ENCODE measurements at places on chromosomes 1 and 21.

DNA sequence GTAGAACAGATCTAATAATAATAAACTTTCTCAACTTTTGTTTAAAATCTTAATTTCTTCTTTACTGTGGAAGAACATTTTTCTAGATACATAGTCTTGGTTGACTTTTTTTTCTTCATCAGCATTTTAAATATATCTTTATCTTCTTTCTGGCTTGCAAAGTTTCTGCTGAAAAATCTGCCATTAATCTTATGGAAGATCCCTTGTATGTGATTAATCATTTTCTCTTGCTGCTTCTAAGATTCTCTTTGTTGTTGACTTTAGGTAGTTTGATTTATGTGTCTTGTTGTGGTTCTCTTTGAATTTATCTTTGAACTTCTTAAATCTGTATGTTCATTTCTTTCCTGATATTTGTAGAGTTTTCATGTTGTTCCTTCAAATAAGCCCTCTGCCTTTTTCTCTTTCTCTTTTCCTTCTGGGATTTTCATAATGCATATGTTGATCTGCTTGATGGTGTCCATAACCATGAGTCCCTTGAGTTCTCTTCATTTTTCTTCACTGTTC, 657.6 kb upstream of the CXADR start:
- no peak for DNase-seq

DNA sequence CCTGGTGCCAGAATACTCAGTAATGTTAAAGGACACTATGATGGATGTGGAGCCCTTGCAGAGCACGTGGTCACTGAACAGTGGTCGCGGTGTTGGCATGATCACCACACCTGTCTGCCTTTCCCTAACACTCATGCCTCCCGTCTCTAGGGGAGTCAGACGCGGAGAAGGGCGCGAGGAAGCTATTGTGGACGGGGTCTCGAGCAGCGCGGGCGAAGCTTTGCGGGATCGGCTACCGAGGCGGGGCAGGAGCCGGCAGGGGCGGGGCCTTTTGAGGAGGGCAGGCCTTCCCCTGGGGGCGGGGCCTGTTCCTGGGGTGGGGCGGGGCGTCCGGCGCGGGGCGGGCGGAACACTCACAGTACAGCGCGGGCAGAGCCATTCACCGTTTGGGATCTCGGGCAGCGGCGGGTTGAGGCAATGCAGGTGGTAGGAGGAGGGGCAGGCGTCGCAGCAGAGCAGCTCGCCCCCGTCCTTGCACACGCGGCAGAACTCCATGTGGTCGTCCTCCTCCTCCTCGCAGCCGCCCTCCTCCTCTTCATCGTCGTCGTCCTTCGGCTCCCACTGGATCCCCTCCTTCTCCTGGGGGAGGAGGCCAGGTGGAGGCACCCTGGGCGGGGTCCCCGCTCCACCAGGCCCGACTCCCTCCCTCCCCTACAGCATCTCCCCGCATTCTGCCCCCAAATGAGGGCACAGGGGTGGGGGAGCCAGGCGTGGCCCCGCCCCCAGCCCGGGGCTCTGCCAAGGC, 31.5 kb downstream of the CHD5 start:
- no peak for DNase-seq

- no peak for DNase-seq
These were observed 1.1 kb downstream of the FOXO6 start for GRCh38 chr1:41362357-41362721.

- no peak for DNase-seq
These were observed 9.4 kb upstream of the FMO3 start for GRCh38 chr1:171081314-171081753.

DNA sequence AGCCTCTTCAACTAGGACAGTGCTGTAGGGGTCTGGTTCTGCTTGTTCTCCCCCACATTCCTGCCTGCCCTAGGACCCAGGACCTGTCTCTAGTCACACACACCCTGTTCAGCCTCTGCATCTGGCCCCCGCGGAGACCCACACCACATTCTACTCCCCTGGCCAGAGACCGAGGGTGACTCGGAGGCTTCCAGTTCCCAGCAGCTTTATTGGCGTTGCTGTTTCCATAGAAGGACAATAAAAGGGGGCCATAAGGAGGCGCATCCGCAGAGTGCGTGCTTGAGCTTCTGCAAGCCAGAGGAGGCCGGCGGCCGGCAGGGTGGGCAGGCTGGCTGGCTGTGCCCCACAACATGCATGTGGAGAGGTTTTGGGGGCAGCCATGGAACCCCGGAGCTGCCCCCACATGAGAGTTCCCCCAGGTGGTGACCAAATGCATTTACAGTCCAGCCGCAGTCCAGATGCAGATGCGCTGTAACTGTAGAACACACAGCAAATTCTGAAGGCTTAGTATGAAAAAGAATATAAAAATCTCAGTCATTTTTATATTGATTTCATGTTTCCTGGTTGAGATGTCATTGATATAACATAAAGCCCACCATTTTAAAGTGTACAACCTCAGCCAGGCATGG, 52.4 kb downstream of the PDE9A start:
- no peak for DNase-seq

DNA sequence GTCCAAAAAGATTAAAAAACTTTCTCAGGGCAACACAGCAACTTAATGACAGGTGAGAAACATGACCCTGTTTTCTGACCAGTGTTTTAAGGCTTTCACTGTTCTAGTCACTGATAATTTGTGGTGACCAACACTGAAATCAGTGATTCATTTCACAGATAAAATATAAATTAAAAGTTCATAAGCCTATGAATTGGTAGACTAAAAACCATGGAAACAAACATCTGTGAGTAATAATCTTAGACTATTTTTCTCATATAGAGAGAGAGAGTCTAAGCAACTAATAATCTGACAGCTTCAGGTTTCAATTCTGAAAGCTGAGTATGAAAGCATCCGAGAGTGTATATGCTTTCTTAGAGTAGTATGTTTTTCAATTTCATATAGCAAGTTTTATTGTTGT, 536.9 kb downstream of the ADGRL2 start:
- DNase-seq: no peak

DNA sequence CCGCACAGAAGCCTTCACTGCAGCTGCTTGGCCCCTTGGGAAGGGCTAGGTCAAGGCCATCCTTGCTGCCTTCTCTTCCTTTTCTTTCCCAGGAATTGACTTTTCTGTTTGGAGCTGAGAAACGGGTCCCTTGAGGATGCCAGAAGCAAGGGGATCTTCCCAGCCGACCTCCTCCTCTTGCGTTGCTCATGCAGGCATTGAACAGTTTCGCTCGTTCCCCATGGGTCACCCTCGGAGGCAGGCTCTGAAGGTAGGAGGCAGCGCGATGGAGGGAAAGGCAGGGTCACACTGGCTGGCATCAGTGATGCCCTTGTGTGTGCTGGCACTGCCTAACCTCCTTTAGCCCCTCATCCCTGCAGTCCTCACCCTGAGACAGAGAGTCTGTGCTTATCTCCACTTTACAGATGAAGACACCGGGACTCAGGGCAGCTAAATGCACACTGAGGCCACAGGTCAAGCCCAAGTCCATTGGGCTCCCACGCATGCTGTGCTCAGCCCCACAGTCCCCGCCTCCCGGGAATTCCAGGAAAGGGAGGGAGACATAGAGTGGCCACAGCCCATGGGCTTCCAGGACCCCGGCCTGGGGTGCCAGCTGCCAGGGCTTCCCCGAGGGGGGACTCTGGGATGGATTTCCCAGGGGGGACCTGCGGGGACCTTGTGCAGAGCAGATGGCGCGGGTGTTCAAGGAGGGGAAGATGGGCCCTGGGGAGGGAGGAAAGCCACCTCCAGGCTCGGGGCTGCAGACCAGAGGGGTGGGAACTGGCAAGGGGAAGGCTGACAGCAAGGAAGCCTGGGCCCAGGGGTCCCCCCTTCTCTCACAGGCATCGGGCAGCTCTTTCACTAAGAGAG, 90.2 kb downstream of the SPSB1 start:
- no peak for DNase-seq

GRCh38 chr1:25586181-25586588, 30.4 kb upstream of the MAN1C1 start:
- DNase-seq: no peak

DNA sequence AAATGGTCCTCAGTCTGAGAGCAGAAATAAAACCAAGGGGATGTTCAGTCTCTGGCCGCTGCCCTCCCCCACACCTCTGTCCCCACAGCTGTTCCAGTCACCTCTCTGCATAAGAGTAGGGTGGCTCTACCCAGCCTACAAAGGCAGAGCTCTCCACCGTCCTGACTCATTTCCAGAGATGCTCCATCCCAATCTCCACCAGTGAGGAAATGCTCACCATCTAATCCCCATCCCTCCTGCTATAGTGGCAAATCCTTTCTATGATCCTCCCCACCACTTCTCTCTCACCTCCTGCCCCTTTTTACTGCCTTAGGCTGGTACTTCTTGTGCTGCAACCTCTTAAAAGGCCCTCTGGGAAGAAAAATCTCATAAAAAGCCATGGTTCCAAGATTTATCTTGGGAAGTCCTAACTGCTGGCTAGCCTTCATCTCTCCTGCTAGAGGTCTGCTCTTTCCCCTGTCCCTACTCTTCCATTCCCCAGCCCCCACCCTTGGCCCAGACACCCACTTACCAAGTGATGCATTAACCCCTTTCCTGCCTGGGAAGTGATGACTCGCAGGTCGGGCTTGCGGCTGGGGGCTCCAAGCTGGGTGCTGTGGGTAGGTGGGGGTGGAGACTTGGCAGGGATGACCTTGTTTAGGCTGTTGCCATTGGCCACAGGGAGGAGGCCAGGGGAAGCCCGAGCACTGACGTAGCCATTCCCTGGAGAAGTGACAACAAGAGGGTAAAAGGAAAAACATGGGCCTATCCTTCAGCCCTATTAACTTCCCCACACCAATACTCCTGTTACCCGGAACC, 23.9 kb downstream of the MEF2D start:
- DNase-seq: no peak

DNA sequence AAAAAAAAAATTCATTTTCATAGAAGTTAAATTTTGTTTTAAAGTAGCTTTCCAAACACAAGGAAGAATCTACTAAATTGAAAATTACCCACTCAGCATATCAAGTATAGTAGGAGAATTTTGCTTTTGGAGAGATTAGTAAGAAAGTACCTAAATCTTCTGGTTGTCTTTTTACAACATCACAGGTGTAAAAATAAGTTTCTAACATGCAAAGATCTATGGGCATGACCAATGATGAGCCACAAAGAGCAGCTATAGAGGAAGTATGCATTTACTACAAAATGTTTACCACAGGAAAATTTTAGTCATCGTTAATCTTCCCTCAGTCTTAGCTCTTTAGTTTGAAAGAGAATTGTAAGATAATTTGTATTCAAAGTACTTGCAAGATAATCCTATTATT, 28.1 kb downstream of the ANGPTL3 start:
- DNase-seq: no peak

- no peak for DNase-seq
These were observed 24.3 kb downstream of the CA6 start for GRCh38 chr1:8969937-8970336.

GRCh38 chr1:36961062-36961615, 73.2 kb downstream of the GRIK3 start:
- no peak for DNase-seq

DNA sequence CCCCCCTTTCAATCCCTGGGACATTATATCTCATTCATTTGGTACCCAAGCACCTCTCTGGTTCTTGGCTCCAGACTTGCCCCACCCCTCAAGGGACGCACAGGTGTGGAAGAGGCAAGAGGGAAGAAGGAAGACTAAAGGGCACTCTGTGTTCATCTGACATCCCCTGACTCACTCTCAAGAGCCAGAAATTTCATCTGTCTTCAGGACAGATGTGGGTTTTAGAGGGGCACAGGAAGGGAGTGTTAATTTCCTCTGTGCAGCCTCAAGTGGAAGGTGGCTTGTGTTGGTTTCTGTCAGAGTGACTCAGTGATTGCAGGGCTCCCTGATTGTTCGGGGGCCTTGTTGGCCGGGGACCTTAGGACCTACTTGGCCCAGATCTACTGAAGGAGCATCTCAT, 2.4 kb downstream of the C2CD4D start:
- DNase-seq: no peak

- DNase-seq: no peak
These were observed 622.0 kb downstream of the KIF26B start for GRCh38 chr1:245776694-245777332.

GRCh38 chr1:76330991-76331603, 256.6 kb downstream of the ST6GALNAC3 start:
- DNase-seq: peak; percentile 64

- DNase-seq: no peak
These were observed 38.6 kb downstream of the SIPA1L2 start for GRCh38 chr1:232591344-232591743.

- no peak for DNase-seq
These were observed 122.5 kb upstream of the ETS2 start for GRCh38 chr21:38683222-38683621.

- DNase-seq: no peak
These were observed 16.8 kb upstream of the FAM131C start for GRCh38 chr1:16090076-16090826.

DNA sequence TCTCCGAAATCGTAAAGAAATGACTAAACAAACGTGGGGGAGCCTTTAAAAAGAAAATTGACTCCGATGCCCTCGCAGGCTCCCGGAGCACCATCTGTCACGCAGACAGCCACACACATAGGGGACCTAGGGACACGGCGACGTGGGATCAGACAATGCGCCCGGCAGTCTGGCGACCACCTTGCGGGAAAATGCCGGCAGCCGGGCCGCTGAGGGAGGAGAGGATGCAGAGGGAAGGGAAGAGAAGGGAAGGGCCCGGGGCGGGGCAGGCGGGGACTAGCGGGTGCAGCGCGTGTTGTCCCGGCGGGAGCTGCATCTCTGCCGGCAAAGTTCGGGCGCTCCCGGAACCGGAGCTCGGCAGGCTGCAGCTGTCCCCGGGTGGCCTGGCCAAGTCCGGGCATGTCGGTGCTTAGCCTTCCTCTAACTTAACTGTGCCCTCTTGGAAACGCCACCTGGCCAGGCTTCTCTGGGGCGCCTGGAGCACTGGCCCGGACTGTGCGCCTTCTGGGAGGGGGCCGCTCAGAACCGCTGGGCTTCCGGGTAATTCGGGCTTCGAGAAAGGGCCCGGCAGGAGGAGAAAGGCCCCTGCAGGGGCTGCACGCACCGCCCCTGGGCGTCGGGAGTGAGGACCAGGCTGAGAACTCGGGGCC, 1.8 kb downstream of the NHLH2 start:
- DNase-seq: no peak

DNA sequence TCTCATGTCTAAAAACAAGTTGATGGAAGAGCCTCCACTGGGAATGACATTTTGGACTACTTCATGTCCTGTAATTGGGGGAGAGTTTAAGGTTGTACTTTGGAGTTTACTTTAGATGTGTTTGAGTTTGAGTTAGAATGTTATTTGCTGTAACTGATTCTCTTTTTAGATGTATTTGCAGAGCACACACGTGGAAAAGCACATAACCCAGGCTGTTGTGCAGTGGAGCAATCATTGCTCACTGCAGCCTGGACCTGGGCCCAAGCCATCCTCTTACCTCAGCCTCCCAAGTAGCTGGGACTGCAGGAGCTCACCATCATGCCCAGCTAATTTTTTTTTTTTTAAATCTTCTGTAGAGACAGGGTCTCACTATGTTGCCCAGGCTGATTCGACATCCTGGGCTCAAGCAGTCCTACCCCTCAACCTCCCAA, 36.7 kb upstream of the SH3D21 start:
- no peak for DNase-seq

GRCh38 chr1:228459091-228459993, 27.8 kb upstream of the RNF187 start:
- no peak for DNase-seq

GRCh38 chr1:24150234-24151174, 7.6 kb upstream of the IL22RA1 start:
- peak; percentile 69 for DNase-seq

Data from HS-27A (cell line).